ENCODE measurements at places on chromosomes 12 and 14.

- no peak for DNase-seq
These were observed 109.3 kb downstream of the VRK1 start for GRCh38 chr14:96906434-96906833.

DNA sequence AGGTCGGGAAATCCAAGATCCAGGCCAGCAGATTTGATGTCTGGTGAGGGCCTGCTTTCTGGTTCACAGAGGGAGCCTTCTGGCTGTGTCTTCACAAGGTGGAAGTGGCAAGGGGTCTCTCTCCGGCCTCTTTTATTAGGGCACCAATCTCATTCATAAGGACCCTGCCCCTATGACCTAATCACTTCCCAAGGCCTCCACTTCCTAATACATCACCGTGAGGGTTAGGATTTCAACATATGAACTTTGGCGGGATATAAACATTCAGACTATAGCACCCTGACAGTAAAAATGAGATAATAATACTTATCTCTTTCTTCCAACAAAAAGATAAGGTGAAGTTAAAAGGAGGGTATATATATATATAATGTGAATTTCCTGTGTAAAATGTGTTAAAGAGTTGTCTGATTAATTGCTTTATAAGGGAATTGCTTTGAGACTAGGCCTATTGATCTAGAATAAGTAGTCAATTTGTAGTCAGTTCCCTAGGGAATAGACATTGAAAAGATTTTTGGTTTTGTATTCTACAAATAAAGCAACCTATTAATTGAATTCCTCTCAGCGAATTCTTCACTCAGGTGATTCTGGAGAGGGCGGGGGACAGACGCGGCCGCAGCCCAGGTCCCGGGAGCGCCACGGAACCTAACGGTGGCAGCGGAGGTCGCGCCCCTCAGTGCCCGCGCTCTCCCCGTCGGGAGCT is 516 bp upstream of the LGALS3 start:
- DNase-seq: no peak

DNA sequence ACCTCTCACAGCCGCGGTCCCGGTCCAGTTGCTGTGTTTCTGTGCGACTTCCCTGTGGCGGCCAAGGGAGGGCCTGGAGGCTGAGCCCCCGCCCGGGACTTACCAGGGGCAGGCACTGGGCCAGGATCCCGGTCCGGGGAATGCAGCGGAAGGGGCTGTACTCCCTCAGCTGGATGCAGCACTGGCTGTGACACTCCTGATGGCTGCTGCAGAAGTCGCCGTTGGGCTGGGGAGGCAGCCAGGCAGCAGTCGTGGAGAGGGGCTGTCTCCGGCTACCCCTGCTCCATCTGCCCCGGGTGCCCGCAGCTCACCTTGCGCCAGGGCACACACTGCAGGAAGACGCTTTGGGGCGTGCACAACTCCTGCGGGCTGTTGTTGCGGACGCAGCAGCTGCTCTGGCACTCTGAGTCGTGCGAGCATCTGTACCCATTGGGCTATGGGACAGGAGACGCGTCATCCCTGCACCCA is 6.2 kb downstream of the LRCOL1 start:
- DNase-seq: no peak

- no peak for DNase-seq
These were observed 623.3 kb downstream of the C12orf50 start for GRCh38 chr12:87405918-87406317.

DNA sequence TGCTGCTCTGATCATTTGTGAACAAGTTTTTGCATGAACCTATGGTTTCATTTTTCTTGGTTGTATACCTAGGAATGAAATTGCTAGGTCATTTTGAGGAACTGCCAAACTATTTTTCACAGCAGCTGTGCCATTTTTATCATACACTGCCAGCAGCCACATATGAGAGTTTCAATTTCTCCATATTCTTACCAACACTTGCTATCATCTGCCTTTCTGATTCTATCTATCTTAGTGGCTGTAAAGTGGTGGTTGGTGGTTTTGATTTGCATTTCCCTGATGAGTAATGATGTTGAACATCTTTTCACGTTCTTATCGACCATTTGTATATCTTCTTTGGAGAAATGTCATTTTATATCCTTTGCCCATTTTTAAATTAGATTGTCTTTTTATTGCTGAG is 146.1 kb downstream of the C12orf75 start:
- no peak for DNase-seq

DNA sequence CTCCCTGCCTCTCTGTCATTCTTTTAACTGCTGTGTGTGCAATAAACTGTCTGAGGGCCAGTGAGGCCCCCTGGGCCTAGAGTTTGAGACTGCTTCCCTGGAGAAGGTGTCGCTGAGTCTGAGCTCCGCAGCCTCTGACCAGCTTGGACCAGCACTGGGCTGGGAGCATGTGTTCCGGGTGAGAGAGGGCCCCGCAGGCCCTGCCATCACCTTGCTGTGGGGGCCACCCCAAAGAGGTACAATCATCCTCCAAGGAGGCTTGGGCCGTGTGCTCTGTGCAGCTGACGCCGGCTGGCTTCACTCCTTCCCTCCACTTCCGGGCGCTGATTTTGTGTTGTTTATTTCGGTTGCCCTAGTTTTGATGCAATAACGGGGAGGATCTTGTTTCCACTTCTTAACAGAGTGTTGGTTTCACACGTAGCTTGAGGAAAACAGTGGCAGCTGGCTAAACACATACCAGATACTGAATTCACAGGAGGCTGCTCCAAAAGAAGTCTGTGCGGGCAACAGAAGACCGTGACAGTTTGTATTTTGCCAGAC is 121.6 kb downstream of the TMEM132C start:
- DNase-seq: no peak
